Neuronal stem cell (in vitro differentiated cells): ENCODE measurements at places on chromosomes 4 and X.
A peak's percentile ranks its signal among the peaks of the same experiment; 100 is the strongest.

- peak; percentile 26 for DNase-seq
Measured at GRCh38 chrX:49230500-49231232, 2.5 kb downstream of the CACNA1F start.

DNA sequence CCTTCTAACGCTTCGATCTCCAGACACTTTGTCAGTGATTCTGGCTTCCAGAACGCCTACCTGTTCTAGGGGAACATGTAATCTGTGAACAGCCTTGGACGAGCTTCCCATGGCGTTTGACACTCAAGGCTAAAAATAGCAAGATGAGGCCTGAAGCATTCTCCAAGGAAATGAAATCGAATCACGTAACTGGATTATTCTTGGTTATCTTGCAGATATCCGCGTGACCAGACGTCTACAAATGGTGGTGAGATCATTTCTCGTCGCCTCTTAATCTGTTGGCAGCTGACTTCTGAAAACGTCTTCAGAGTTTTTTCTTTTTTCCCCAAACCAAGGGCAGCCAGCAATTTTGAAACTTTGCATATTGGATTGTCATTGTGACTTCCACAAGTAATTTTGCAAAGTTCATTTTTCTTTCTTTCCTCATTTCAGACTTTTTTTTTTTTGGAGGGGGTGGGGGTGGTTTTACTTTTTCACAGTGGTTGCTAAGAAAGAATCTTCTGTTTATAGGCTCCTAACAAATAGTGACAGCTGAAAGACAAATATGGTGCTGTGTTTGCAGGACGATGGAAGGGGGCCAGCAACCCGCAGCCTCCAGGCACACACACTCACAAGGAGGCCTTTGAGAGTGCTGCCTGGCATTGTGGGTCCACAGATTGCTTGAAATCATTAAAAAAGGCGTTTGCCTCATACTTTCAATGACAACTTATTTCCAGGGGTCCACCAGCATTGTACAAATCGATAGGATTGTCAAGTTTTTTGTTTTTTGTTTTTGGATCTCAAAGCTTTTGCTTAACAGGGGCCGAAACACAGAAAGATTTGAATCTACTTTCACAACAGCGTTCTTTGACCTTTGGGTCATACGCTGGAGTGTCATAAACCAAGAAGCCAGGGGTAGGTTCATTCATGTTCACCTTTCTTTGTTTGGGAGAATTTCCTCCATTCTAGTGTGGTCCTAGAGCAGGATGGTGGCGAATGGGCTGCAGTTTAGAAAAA lies 32.4 kb upstream of the PDLIM3 start:
- no peak for DNase-seq

DNA sequence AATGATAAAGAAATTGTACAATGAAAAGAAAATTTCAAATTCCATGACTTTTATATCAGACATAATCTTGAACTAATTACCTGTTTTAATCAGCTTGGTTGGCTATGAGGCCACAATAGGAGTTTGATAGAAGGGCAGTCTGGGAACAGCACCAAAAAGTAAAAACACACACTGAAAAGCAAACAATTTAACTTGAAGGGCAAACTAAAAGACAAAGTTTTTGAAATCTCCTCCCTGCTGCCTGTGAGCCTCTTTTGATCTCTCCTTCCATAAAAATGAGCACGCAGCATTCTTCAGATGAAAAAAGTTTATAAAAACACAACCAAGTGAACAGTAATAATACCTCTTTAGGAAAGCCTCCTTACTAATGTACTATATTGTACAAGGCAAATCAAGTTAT lies 8.1 kb downstream of the ODAM start:
- no peak for DNase-seq

- DNase-seq = no peak
Measured at GRCh38 chr4:89249716-89250361, 57.8 kb downstream of the GPRIN3 start.

DNA sequence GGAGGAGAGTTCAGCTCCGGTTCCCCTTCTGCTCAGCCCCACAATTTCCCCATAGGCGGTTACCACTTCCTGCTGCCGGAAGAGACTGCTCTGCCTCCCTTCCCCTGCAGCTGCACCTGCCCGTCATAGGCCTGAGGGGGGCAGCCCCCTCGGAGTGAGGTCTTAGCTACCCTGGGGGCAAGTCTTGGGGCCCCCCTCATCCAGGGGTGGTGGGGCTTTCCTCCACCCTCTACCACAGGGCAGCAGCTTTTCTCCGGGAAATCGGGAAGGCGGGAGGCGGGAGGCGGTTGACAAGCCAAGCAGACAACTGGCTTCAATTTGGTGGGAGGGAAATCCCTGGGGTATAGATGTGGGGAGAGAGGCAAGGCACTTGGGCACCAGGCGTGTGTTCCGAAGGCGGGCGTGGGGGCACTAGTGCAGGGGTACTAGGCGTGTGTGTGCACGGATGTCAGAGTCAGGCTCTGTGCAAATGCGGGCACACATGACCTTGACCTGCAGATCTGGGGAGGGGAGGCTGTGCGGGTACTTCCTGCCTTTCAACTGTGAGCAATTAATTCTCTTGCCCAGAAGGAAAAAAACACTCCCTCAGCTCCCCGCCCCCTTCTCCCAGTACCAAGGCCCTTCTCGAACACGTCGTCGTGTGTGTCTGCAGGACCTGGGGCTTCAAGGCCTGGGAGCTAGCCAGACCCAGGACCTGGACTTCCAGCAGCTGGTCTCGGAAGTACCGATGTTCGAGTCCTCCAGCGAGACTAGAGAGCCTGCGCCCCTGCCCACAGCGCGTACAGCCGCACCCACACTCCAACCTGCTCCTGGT lies 1.0 kb upstream of the ARHGAP4 start:
- no peak for DNase-seq

DNA sequence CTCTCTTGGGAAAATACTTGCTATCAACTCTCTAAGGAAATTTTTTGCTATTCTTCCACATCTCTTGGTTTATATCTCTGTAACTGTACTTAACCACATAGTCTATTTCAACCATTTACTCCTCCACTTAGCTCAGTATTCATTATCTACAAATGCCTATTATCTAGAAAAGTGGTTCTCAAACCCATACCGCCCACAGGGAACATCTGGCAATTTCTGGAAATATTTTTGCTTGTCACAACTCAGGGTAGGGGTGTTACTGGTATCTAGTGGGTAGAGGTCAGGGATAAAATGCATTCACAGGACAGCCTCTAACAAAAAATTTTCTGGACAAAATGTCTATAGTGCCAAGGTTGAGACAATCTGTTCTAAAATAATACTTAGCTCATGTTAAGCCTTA lies 14.4 kb downstream of the ATRX start:
- DNase-seq = no peak

DNA sequence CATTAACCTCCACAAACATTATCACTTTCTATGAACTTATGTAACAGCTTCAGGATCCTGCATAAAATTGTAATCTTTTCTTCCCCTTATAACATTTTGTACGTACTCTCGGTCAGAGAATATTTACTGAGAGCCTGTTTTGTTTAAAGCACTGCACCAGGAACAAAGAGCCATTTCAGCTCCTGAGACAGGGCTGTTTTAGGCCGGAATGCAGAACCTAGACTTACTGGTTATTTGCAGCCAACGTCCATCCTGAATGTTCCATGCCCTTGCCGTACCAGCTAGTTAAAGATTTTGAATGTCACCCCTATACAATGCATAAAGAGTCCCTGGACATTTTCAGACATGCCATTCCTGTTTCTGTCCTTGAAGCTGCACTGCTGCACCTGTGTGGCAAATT lies 248.8 kb downstream of the PCDH7 start:
- DNase-seq = no peak
